ENCODE measurements at places on chromosomes 12 and 14. TPM values are rescaled to one million over a fixed set of nuclear protein-coding genes. Genes with fewer than 3 reads are reported as not detected.

ETFBKMT gene
- 3.2 TPM for total RNA-seq

TCL1B gene
- total RNA-seq, result not detected

BCDIN3D gene
- 3.9 TPM for total RNA-seq

DBX2 gene
- total RNA-seq, result not detected
